AG09309 (cell line): ENCODE measurements at places on chromosomes 11 and 22.

DNA sequence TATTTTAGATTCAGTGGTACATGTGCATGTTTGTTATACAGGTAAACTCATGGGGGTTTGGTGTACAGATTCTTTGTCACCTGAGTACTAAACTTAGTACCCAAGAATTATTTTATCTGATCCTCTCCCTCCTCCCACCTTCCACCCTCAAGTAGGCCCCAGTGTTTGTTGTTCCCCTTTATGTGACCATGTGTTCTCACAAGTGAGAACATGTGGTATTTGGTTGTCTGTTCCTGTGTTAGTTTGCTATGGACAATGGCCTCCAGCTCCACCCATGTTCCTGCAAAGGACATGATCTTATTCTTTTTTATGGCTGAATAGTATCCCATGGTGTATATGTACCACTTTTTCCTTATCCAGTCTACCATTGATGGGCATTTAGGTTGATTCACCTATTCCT is 6.8 kb downstream of the SMIM38 start:
- no peak for DNase-seq

- DNase-seq: no peak
Measured at GRCh38 chr11:45087086-45087899, 59.1 kb upstream of the PRDM11 start.

GRCh38 chr11:1924646-1925372 is 5.3 kb downstream of the TNNT3 start:
- no peak for DNase-seq

DNA sequence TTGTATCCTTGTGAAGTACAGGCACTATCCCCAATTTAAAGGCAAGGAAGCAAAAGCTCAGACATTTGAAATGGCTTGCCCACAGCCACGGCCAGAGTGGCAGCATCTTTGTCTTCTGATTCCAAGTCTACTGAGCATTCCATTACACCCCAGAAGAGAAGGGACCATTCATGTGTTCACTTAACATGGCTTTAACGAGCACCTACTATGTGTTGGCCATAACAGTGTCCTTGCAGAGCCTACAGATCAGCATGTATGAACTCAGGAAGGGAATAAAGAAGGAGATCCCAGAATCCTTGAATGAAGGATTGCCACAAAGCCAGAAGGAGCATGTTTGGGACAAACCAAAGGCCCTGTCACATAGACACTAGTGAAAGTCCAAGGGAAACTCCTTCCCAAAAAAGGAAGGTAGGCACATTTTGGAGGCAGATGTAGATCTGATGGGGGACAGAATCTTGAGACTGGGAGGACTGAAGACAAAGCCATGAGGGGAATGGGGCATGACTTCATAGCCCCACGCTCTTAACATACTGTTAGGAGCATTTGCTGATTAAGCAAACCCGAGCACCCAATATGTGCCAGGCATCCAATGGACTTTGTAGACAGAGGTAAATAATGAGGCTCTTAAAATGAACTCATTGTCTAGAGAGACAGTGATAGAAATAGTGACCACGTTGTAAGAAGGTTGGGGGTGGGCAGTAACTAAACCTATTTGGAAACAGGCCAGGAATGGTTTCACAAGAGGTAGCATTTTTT is 54.9 kb downstream of the P4HA3 start:
- no peak for DNase-seq

GRCh38 chr11:117606790-117607189 is 190.2 kb downstream of the DSCAML1 start:
- DNase-seq: no peak

GRCh38 chr11:101618709-101619108 is 34.9 kb upstream of the TRPC6 start:
- no peak for DNase-seq

DNA sequence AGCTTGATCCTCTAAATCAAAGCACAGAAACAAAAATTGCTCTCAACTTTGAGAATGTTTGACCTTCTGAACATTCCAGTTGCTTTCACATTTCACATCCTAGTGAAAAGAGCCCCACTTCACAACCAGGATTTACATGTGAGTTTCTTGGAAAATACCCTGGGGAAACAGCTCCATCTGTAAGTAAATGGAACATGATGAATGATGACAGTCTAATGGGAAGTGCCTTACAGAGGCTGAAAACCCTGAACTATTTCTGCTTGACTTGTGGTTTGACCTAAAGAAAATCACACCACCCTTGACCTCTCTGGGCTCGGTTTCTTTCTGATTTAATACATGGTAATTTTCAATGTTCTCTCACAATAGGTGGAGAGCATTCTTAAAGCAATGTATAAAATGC is 499.4 kb upstream of the API5 start:
- no peak for DNase-seq

- peak; percentile 38 for DNase-seq
Measured at GRCh38 chr11:128632141-128632791, 44.9 kb upstream of the ETS1 start.

DNA sequence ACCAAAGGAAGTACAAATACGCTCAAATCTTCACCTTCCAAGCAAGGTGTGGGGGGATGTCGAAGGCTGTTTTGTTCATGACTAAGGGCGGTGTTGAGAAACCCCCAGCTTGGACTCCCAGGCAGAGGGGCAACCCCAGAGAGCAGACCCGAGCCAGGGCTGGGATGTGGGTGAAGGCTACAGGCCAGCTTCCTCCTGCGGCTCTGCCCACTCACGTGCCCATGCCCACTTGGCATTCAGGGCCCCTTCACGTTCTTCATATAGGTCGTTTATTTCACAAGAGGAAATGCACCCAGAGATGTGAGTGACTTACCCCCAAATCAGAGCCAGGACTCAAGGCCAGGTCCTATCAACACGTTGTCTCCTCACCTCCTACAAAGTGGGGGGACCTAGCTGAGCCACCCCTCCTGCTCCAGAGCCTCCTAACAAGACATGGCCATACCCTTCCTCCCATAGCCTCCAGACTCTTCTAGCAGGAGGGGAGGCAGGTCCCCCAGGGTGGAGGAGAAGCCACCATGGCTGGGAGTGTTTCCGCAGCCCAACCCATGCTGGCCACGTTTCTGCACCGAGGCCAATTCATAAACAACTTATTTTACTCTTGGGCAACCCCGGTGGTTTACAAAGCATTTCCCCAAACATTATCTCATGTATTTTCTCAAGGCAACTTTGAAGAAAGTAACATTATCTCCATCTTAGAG is 22.0 kb downstream of the TMEM184B start:
- DNase-seq: no peak

DNA sequence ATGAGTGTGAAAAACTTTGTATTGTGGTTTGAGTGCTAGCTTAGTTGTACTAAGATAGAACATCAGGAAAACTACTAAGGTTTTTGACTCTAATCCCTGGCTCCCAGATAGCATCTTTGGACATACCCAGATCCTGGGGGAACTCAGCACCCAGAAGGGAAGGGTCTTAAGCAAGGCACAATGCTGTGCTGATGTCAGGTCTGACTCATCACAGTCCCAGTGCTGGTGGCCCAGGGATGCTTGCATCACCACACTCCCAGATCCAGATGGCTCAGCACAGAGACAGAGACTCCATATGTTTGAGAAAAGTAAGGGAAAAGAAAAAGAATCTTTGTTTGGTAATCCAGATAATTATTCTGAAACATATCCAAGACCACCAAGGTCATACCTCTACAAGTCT is 18.3 kb upstream of the OR56A3 start:
- no peak for DNase-seq

GRCh38 chr11:36744375-36745168 is 146.5 kb upstream of the RAG2 start:
- DNase-seq: peak; percentile 23

- DNase-seq: no peak
Measured at GRCh38 chr22:18063306-18063705, 14.5 kb upstream of the PEX26 start.

DNA sequence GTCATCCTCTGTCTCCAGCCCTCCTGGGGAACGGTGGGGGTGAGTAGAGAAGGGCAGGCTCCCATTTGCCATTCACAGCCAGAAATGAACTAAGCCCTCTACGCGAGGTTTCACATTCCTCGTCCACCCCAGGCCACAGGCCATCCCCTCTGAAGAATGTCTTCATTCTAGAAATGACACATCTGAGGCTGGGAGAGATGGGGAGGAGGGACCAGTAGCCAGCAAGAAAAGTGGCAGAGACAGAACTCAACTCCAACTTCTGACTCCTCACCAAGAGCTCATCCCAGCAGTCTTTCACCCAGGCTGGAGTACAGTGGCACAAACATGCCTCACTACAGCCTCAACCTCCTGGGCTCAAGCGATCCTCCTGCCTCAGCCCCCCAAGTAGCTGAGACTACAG is 3.4 kb downstream of the CTSF start:
- no peak for DNase-seq

GRCh38 chr11:94925422-94926270 is 47.7 kb downstream of the CWC15 start:
- no peak for DNase-seq

DNA sequence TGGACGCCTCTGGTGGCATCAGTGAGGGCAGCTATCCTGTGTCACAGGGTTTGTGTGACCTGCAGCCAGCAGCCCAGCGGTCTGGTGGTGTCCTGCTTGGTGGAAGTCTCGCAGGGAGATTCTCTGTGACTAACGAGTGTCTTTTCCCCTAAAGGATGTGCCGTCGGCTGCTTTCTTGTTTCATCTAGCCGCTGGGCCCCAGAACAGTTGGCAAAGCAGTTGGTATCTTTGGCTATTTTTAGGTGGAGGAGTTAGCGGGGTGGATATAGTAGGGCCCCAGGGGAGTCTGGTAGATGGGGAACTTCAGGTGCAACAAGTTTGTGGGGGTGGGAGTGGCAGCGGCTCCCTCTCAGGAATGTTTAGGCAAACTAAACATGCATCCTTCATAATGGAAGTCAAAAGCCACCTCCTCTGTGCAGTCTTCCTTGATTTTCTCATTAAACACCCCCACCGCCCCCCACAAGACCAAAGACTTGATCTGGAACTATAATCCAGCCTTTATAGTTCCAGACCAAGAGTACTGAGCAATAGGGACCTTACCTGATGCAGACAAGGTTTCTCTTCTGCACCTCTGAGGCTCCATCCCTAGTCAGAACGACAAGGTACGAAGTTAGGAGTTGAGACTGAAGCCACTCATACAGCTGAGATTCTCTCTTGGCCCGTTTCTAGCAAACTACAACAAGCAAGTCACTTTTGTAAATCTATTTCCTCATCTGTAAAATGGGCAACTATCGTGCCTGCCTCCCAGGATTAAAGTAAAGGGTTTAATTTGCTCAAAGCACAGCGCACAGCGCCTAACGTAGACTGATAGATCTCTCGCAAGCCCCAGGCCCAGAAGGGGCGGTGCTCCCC is 1.1 kb upstream of the PELI3 start:
- DNase-seq: no peak

GRCh38 chr11:75317446-75318122 is 33.9 kb downstream of the ARRB1 start:
- DNase-seq: no peak

DNA sequence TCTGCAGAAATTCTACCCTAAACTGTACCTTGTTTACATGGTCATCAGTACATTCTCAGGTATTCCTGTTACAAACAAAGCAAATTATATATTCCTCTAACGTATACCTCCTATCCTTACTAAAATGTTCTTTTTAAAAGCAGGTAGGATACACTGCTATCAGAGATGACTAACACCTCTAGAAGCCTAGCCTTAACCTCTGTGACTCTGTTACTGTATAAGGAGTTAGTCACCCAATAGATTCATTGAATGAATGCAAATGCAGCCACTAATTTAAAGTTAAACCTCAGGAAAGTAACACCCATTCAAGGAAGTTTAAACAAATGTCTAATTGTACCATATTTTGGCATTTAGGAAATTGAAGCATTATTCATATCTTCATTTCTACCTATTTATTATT is 82.2 kb downstream of the FCHSD2 start:
- no peak for DNase-seq

DNA sequence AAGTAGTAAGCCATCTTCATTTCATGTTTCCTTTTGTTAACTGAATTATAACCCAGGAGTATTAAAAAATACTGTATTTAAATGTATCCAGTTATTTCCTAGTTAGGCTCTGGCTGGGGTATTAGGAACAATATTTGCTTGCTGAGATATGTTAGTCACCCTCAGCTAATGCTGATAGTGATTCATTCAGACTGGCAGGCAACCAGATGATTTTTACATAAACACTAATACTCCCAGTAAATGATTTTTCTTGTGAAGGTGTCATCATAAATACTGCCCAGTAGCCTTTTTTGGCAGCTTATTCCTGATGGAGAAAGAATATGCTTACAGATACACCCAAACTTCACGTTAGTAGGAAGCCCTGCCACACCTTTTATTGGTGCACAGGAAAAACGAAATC is 8.1 kb downstream of the YWHAH start:
- DNase-seq: peak; percentile 72

DNA sequence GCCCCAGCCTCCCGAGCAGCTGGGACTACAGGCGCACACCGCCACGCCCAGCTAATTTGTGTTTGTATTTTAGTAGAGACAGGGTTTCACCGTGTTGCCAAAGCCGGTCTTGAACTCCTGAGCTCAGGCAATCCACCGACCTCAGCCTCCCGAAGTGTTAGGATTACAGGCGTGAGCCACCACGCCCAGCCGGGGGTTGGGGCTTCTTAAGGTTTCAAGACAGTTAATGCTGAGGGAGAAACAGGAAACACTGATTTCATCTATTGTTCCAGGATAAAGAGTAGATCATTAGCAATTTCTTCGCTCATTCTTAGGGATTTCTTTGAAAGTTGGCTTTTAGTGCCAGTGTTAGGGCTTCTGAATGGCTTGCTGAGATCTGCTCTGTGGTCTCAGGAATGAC is 21.2 kb upstream of the CLMP start:
- DNase-seq: no peak

GRCh38 chr11:64996710-64997380 is at the start of gene BATF2:
Gene BATF2 (minus strand): TSS chr11:64996971. CDS start chr11:64996914, 57 bp downstream.
- DNase-seq: peak; percentile 28

GRCh38 chr11:70828593-70829082 is 423.7 kb downstream of the SHANK2 start:
- DNase-seq: no peak

GRCh38 chr11:130166457-130166784 is 6.8 kb downstream of the ST14 start:
- peak; percentile 80 for DNase-seq

DNA sequence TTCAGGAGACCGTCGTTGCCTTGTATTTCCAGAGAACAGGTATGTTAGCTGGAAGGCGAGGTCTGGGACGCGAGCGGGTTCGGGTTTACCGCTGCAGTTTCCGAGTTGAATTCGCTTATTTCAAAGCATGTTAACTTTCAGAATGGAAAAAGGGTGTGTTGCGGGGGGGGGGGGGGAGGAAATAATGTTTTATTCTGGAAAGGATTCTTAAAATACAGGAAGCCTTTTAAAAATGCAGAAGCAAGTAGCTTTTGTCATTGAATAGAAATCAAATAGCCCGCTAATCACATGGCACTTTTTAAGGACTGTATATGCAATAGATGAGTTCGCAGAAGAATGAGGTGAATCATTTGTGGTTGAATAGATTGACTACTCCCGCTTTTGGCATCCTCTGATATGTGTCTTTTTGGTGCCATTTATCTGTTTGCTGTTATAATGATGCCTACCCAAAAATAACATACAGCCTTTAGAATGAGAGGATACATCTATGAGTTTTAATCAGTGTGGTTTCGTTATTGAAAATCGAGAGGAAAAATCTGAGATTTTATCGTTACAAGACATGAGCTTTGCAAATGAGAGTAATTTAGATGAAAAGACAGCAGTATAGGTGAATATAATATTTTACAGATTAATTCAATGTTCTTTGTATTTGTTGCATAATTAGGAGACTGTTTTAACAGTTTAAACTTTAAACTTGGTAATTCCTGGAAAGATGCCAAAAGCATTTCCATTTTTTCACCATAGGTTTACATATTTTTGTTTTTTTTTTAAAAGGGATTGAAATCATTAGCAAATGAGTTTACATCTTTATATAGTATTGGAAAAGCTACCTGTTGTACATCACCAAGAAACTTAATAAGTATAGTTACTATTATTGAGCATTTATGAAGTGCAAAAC is 1.7 kb downstream of the PDE3B start:
- DNase-seq: no peak
